Osteocyte (in vitro differentiated cells): ENCODE measurements at places on chromosomes 3 and 15. TPM values are rescaled to one million over a fixed set of nuclear protein-coding genes. Genes with fewer than 3 reads are reported as not detected.

The CFAP20DC gene
- 1.4 and 1.6 TPM in 2 replicates for total RNA-seq

The TMEM212 gene
- not detected in 2 replicates for total RNA-seq

The TUSC7 gene
- not detected in 2 replicates for total RNA-seq

The PDCD7 gene
- 22.3 and 27.1 TPM in 2 replicates for total RNA-seq

The TEX55 gene
- total RNA-seq, result not detected in 2 replicates

The TMC3 gene
- not detected in 2 replicates for total RNA-seq

The EPHB1 gene
- 0.75 and 1.1 TPM in 2 replicates for total RNA-seq

The MESP2 gene
- not detected in 2 replicates for total RNA-seq

The EXOSC7 gene
- total RNA-seq, result 36.7 and 39.8 TPM in 2 replicates

The SENP7 gene
- 26.0 and 27.7 TPM in 2 replicates for total RNA-seq

The KIF9 gene
- total RNA-seq, result 5.4 and 6.2 TPM in 2 replicates

The WWTR1 gene
- total RNA-seq, result 116 and 120 TPM in 2 replicates

The OR5K2 gene
- not detected in 2 replicates for total RNA-seq

The SLC22A13 gene
- 0.99 and 1.2 TPM in 2 replicates for total RNA-seq

The ECT2 gene
- total RNA-seq, result 15.8 and 18.9 TPM in 2 replicates

The IL12A gene
- total RNA-seq, result 0.50 TPM in 1 of 2 replicates, not detected in the other

The RBP2 gene
- not detected in 2 replicates for total RNA-seq

The MORC1 gene
- total RNA-seq, result not detected in 2 replicates

The ARL8B gene
- 85.6 and 86.0 TPM in 2 replicates for total RNA-seq

The ESYT3 gene
- 0.21 and 0.34 TPM in 2 replicates for total RNA-seq

The CHRM5 gene
- not detected in 2 replicates for total RNA-seq

The SEMA6D gene
- total RNA-seq, result 11.9 and 12.1 TPM in 2 replicates

The GPD1L gene
- total RNA-seq, result 9.1 and 10.9 TPM in 2 replicates

The ALDH1A3 gene
- 0.30 and 0.57 TPM in 2 replicates for total RNA-seq

The CEMIP gene
- 445 and 457 TPM in 2 replicates for total RNA-seq

The NRG4 gene
- not detected in 2 replicates for total RNA-seq

The DUOXA1 gene
- not detected in 2 replicates for total RNA-seq

The GOLGA8G gene
- total RNA-seq, result not detected in 2 replicates

The ALG1L2 gene
- 2.1 and 2.4 TPM in 2 replicates for total RNA-seq

The LRRN1 gene
- 0.99 and 1.2 TPM in 2 replicates for total RNA-seq

The SCN5A gene
- not detected in 2 replicates for total RNA-seq

The SLC6A20 gene
- not detected in 2 replicates for total RNA-seq

The GPR87 gene
- not detected in 2 replicates for total RNA-seq

The PAK6 gene
- total RNA-seq, result not detected in 2 replicates

The CASR gene
- total RNA-seq, result not detected in 2 replicates

The CSPG5 gene
- 0.42 and 0.59 TPM in 2 replicates for total RNA-seq

The ANKUB1 gene
- not detected in 2 replicates for total RNA-seq

The MCTP2 gene
- 0.26 and 0.32 TPM in 2 replicates for total RNA-seq

The UROC1 gene
- not detected in 2 replicates for total RNA-seq

The SLC24A1 gene
- 14.8 and 17.2 TPM in 2 replicates for total RNA-seq
